Dorsolateral prefrontal cortex (tissue), 122 donors: ENCODE measurements at places on chromosomes 7 and 10. TPM values are rescaled to one million over a fixed set of nuclear protein-coding genes. Genes with fewer than 3 reads are reported as not detected.

OSBPL3 gene
- 29.8 TPM for total RNA-seq

CCDC71L gene
- 7.2 TPM for total RNA-seq

TMEM178B gene
- total RNA-seq = 48.4 TPM

AASS gene
- total RNA-seq = 16.2 TPM
